M059J (cell line): ENCODE measurements at places on chromosomes 1 and 21.

- DNase-seq, result no peak
Observed at GRCh38 chr1:183562701-183563100, 27.6 kb downstream of the NCF2 start.

GRCh38 chr1:24635195-24635843 is 7.8 kb upstream of the SRRM1 start:
- DNase-seq, result peak; percentile 74

- DNase-seq, result no peak
Observed at GRCh38 chr1:67530071-67530470, 99.9 kb upstream of the SERBP1 start.

GRCh38 chr21:36719614-36720013 is 20.7 kb downstream of the SIM2 start:
- no peak for DNase-seq

GRCh38 chr1:38964140-38964548 is 22.5 kb upstream of the RHBDL2 start:
- peak; percentile 26 for DNase-seq

- no peak for DNase-seq
Observed at GRCh38 chr21:44439211-44439600, 16.1 kb upstream of the LRRC3 start.

DNA sequence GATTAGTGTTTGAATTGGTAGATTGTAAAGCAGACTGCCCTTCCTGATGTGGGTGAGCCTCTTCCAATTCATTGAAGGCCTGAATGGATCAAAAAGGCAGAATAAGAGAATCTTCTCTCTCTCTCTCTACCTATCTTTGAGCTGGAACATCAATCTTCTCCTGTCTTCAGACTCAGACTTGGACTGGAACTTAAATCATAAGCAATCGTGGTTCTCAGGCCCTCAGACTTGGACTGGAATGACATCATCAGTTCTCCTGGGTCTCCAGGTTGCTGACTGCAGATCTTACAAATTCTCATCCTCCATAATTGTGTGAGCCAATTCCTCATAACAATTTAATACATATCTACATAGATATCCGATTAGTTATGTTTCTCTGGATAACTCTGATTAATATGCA is 66.8 kb downstream of the IER5 start:
- DNase-seq, result no peak

- DNase-seq, result peak; percentile 75
Observed at GRCh38 chr1:58768971-58769808, 14.7 kb downstream of the JUN start.
